ENCODE measurements at places on chromosomes 7 and 10.
A peak's percentile ranks its signal among the peaks of the same experiment; 100 is the strongest.

GRCh38 chr10:99573790-99574189 lies 41.0 kb downstream of the NKX2-3 start:
- peak; percentile 42 for DNase-seq

GRCh38 chr7:45367026-45367425 lies 207.1 kb upstream of the ADCY1 start:
- DNase-seq = no peak

GRCh38 chr10:119724593-119725516 lies 995 bp upstream of the INPP5F start:
- DNase-seq = no peak

DNA sequence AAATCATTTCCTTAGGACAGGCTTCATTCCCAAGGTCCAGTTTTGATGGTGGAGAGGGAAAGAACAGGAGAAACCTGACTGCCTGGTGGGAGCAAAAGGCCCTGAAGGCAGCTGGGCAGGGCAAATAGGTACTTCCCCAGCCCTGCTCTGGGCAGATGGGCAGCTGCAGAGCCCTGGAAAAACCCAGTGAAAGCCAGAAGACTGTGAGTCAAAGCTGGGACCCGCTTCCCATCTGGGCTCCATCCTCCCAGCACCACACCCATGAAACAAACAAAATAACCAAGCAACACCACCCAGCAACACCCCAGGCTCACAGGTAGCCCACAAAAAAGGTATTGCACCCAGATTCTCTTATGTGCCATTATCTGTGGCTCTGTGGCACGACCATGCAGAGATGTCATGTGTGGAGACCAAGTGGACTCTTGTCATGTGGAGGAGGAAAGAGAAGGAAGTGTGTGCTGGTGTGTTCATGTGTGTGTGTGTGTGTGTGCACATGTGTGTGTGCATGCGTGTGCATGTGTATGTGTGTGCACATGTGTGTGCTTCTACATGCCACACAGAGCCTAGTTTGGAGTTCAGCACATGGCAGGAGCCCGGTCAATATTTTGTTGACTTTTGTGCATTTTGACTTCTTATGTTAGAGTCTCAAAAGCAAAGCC lies 9.8 kb downstream of the CLRN3 start:
- DNase-seq = no peak

DNA sequence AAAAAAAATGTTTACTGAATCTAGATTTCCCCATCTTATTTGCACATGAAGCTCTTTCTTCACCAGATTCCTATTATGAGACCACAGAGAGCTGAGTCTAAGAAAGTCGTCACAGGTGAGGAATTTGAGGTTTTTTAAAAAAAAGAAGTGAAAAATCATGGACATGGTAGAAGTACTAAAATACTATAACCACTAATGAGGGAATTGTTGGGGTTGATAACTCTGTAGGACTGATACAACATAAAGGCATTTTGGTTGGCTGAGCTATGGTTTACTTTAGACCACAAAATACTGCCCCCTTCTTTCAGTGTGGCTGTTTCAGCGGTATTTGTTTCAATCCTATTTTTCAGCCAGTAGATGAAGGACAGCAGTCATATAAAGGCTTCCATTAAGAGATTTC lies 1111.3 kb downstream of the TYW1 start:
- DNase-seq = no peak

GRCh38 chr7:96479015-96479645 lies 157.2 kb upstream of the SLC25A13 start:
- DNase-seq = no peak

DNA sequence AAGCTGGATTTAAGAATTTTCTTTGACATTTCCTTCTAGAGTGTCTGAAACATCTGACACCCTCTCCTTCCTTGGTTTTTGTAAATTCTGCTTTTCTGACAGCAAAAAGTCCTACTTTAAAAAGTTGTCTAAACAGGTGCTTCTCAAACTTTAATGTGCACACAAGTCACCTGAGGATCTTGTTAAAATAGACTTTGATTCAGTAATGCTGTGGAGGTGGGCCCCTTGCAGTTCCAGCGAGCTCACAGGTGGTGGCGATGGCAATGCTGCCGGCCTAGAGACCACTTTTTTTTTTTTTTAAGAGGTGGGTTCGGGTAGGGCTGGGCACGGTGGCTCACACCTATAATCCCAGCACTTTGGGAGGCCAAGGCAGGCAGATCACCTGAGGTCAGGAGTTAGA lies 77.1 kb downstream of the ABCC2 start:
- no peak for DNase-seq

DNA sequence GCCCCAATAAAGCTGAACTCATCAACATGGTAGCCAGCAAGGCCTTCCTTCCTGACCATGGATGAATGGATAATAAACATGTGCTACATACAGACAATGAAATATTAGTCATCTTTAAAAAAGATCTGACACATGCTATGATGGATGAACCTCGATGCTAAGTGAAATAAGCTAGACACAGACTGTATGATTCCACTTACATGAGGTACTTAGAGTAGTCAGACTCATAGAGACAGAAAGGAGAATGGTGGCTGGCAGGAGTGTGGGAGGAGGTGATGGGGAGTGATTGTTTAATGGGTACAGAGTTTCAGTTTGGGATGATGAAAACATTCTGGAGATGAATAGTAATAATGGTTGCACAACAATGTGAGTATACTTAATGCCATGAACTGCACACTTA lies 114.1 kb upstream of the SORCS3 start:
- no peak for DNase-seq

DNA sequence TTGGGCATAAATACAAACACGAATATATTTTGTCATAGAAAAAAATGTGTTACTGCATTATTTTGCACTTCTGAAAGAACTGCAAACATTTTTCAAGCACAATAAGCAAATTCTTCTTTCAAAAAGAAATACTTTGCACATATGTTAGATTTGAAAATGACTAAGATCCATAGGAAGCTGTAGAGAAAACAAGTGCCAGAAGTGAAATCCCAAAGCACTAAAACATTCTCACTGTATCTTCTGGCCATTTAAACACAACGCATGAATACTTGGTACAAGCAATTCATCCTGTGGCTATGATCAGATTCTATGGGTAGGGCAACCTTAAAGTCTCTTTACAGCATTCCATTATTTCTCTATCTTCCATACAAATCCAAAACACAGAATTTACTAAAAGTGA lies 225.4 kb upstream of the IMMP2L start:
- DNase-seq = no peak

- no peak for DNase-seq
Measured at GRCh38 chr7:153604-154003, 38.8 kb upstream of the FAM20C start.

DNA sequence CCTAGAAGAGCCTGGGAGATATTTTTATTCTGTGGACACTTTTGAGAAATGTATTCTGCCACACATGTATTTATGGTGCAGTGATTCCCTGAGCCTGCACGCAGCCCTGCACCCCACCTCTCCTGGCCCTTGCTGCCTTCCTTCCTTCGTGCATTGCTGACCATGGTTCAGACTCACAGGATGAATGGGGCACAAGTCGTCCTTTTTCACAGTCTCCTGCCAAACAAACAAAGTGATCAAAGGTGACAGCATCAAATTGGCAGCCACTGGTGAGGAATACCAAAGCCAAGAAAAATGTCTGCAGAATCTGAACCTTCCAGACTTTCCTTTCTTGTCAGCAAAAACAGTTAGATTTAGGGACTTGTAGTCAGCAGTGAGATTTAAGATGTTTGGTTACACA lies 215.0 kb downstream of the ACTR3B start:
- peak; percentile 17 for DNase-seq

- DNase-seq = no peak
Measured at GRCh38 chr7:141837683-141838082, 3.6 kb downstream of the PRSS37 start.

DNA sequence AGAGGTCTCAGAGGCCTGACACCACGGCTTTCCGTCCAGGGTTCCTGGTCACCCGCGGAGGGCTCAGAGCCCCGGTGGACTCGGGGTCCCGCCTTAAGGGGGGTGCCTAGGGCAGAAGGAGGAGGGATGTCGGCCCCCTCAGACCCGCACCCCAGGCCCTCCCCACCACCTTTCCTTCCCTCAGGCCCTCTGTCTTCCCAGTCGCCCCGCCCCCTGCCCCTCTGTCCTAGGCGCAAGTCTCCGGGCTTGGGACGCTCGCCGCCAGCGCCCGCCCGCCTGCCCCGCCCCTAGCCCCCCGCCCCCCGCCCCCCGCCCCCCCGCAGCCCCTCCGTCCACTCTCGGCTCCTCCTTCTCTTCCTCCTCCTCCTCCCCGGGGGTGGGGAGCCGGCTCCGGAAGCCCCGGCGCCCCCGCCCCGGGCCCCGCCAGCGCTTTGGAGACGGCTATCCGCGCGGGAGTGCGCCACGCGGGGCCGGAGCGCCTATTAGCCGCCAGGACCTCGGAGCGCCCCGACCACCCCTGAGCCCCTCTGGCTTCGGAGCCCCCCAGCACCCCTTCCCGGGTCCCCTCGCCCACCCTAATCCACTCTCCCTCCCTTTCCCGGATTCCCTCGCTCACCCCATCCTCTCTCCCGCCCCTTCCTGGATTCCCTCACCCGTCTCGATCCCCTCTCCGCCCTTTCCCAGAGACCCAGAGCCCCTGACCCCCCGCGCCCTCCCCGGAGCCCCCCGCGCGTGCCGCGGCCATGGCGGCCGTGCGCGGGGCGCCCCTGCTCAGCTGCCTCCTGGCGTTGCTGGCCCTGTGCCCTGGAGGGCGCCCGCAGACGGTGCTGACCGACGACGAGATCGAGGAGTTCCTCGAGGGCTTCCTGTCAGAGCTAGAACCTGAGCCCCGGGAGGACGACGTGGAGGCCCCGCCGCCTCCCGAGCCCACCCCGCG lies at the start of gene AEBP1:
AEBP1 (plus strand) TSS at position 423 of the 937 bp plus-strand sequence; CDS start at position 744, 321 bp downstream.
- DNase-seq = no peak

DNA sequence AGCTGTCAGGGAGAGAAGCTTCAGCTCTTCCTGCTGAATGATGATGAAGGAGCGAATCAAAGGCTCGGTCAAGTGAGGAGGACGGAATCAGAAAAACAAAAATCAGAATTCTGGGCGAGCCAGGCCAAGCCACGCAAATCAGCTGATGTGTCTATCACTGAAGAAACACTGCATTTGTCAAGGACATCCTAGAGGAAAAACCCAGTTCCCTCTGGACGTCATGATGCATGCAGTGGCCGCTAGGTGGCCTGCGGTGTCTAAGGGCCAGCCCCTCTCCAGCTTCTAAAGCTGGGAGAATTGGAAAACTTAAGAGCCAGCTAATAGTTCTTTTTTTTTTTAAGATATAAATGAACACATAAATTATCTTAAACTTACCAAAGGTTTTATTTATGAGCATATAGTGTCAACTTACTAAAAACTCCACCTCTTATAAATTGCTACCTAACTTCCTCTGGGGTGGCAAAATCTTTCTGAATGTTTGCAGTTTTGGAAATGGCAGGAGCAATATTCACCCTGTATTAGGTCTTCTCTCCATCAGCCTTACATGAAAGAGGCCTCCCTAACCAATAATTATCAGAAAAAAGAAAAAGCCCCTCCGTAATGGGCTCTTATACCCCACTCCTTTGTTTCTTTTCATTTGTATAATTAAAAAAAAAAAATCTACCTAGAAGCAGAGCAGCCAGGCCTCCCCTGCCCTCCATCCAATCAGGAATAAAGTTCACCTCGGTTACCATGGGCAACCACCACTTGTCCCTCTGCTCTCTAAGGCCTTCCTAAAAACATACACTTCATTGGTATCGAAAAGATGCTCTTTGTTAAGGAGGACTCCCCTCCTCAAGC lies 186.8 kb downstream of the USP6NL start:
- peak; percentile 11 for DNase-seq

DNA sequence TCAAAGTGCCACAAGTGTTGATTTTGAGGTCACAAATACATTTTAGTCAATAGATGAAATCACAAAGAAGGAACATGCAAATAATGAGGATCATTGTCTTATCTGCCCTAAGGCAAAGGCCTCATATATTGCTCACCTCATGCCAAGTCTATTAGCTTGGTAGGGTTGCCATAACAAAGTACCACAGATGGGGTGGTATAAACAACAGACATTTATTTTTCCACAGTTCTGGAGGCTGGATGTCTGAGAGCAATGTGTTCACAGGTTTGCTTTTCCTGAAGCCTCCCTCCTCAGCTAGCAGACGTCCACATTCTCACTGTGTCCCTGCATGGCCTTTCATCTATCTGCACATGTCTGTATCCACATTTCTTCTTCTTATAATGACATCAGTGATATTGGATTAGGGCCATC lies 59.6 kb downstream of the RELN start:
- peak; percentile 70 for DNase-seq

GRCh38 chr10:89003344-89003743 lies 12.7 kb downstream of the FAS start:
- DNase-seq = no peak

- DNase-seq = no peak
Measured at GRCh38 chr7:51027106-51027934, 244.6 kb upstream of the GRB10 start.

- no peak for DNase-seq
Measured at GRCh38 chr10:123886292-123886691, 5.3 kb downstream of the CPXM2 start.

- no peak for DNase-seq
Measured at GRCh38 chr10:17428351-17429097, 25.9 kb downstream of the ST8SIA6 start.

GRCh38 chr7:20219446-20220292 lies 2.5 kb upstream of the MACC1 start:
- DNase-seq = no peak

GRCh38 chr7:90804370-90804769 lies 208.2 kb downstream of the CDK14 start:
- no peak for DNase-seq

DNA sequence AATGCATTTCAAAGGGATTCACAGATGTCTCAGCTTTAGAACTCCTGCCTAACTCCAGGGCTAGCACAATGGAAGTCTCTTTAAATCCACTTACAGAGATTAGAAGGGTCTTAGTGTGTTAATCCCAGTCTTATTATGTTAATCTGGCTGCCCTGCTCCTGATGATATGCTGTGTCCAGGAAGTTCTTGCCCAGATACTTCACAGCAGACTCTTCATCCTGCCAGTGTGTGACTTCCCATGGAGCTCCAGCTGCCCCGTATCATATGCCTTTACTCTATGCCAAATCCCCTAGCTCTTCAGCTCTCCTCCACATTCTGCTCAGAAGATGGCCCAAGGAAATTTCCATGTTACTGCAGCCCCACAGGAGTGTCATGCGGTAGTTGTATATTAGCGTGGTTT lies 533.8 kb downstream of the GALNT17 start:
- DNase-seq = no peak

- no peak for DNase-seq
Measured at GRCh38 chr7:3301831-3302618, 973 bp downstream of the SDK1 start.

GRCh38 chr10:98349508-98349922 lies 65.5 kb downstream of the PYROXD2 start:
- DNase-seq = no peak

- DNase-seq = no peak
Measured at GRCh38 chr10:117674646-117675045, 132.1 kb downstream of the EMX2 start.

DNA sequence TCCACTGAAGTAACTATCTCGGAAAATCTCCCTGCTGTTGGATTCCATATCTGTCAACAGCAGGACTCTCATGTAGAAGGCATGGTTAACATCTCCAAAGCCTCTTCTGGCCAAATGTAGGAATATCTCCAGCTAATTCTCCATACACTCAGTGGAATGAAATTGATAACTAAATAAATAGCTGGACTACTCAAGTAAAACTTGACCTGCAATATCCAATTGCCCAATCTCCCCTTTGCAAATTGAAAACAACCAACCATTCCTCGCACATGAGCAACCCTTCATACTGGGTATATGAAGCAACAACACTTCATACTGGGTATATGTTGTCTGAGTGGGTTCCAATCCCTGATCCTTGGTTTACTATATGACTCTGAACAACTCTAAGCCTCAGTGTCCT lies 105.4 kb upstream of the KMT2E start:
- DNase-seq = no peak

GRCh38 chr7:30771880-30772425 lies 736 bp downstream of the MINDY4 start:
- DNase-seq = no peak

GRCh38 chr10:54961040-54961439 lies 160.0 kb upstream of the PCDH15 start:
- no peak for DNase-seq

All from LNCaP clone FGC (cell line).